ENCODE measurements at places on chromosomes 6 and 20.

GRCh38 chr6:151393410-151393809 is 2.1 kb upstream of the ZBTB2 start:
- DNase-seq, result no peak

DNA sequence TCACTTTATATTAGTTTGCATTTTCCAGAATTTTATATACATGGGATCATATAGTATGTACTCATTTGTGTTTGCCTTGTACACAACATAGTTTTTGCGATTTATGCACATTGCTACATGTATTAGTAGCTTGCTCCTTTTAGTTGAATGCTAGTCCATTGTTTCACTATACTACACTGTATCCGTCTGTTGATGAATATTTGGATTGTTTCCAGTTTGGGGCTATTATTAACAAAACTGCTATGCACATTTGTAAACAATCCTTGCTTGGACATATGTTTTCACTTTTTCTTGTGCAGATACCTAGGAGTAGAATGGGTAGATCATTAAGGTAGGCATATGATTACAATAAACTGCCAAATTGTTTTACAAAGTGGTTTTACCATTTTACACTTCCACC is 3.9 kb upstream of the LRRC1 start:
- DNase-seq, result no peak

DNA sequence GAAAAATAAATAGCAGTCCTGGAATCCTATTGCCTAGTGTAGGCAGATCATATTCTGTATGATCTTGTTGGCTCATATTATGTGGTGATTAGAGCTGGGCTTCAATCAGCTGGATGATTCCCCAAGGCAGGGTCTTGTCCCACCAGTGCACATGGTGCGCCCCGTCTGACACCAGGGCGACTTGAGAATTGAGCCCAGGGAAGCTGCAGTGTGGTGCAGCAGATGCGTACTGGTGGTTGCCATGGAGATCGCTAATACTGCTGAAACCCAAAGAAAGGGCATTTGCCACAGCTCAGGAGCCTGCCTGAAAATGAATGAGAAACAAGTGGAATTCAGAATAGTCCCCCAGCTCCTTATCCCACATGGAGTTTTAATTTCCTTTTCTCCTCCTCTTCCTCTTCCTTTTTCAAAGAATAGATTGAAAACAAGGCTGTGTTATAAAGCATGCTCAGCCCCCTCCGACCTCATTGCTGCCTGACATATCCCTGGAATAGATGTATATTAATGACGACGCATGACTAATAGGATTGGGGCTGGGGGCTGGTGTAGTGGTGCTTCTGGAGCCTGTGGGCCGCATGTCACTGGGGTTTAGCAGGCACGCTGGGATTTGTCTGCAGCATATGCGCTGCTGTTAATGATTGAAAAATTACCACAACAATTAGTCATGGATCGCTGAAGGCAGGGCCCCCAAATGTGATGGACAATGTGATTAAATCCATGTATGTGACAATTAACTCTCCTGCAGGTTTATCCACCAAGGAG is 210.5 kb downstream of the FARS2 start:
- no peak for DNase-seq

- DNase-seq, result no peak
Observed at GRCh38 chr6:119742188-119742803, 392.7 kb upstream of the MAN1A1 start.

DNA sequence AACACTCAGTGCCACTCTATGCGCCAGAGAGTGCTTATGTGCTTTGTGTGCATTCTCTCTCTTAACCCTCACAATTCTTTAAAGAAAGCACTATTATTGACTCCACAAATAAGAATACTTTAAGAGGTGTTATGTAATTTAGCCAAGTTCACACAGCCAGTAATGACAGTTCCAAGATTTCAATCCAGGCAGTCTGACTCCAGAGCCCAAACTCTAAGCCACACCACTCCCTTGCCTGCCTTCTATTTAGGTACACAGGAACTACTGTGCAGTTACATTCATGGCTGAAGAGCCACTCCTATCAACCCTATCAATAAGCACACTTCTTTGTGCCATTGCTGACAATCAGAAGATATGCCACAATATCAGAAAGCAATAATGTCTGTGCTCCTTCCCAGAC is 93.3 kb downstream of the PTPRK start:
- DNase-seq, result no peak

GRCh38 chr6:2020909-2021308 is 224.5 kb downstream of the GMDS start:
- no peak for DNase-seq

GRCh38 chr20:11989018-11989771 is 71.5 kb downstream of the BTBD3 start:
- DNase-seq, result no peak

DNA sequence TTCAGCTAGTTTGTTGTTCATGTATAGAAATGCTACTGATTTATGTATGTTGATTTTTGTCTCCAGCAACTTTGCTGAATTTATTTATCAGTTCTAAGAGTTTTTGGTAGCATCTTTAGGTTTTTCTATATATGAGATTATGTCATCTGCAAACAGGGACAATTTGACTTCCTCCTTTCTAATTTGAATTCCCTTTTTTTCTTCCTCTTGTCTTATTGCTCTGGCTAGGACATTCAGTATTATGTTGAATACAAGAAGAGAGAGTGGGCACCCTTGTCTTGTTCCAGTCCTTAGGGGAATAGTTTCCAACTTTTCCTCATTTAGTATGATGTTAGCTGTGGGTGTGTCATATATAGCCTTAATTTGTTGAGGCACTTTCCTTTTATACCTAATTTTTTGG is 58.2 kb downstream of the CDH26 start:
- DNase-seq, result no peak

GRCh38 chr20:38108986-38109541 is 56.0 kb downstream of the TGM2 start:
- no peak for DNase-seq

DNA sequence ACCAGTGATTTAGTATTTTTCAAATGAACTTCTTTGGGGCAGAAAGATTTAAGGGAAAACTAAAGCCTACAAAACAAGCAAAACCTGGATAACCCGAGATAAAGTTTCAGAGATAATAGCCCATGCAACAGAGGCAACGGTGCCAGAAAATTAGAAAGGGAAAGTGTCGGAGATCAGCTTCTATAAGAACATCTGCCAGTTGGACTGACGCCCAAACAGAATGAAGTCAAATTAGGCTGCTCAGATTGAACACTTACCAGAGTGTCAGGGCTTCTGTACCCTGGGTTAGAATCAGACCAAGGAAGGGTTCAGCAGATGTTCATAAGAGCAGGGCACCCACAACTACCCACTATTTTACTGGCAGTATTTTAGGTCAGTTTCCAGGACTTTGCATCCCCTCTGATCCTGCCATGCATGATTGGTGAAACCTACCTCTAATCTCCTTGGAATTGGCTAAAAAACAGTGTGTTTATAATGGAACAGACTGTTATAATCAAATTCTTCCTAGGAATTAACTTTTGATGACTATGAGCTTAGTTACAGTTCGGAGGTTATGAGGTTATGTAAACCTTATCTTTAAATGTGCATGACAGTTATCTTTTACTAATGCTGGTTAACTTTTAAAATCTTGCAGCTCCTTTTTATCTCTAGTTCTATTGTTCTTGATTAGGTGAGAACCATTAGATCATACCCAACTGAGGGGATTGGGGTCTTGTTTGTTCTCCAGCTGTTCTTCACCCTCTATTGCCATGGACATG is 13.1 kb downstream of the BMP2 start:
- DNase-seq, result no peak

GRCh38 chr6:24775520-24776058 is 852 bp downstream of the GMNN start:
- no peak for DNase-seq

DNA sequence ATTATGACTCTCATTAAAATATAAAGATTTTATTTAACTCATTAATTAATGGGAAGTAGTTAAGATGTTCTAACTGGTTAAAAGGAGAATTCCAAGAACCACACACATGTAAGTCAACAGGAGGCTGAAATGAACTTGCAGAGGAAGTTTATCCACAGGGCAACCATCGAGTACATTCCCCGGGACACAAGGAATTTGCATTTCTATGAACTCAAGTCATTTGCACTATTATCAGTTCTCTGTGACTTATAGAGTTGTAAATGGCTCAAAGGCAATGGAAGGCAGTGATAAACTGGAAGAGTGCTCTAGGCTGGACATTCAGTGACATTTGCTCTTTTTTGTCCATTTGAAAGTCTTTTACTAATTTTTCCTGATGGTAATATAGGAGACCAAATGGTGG is 97.4 kb downstream of the SNX5 start:
- DNase-seq, result no peak

DNA sequence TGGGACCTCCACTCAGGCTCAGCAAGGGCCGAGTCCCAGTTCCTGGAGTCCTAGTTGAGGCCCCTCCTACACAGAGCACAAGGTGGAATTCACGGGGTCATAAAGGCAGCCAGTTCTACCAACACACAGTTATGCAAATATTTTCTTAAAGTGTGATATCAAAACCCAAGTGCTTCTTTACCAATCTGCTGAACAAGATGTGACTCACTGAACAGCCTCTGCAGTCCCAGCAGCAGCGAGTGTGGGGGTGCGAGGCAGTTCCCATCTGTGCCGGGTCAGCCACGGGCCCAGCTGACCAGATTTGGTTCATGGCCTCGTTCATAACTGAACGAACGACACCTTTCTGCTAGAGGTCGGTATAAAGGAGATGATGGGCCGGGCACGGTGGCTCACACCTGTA is 4.5 kb upstream of the TCEA2 start:
- DNase-seq, result no peak

DNA sequence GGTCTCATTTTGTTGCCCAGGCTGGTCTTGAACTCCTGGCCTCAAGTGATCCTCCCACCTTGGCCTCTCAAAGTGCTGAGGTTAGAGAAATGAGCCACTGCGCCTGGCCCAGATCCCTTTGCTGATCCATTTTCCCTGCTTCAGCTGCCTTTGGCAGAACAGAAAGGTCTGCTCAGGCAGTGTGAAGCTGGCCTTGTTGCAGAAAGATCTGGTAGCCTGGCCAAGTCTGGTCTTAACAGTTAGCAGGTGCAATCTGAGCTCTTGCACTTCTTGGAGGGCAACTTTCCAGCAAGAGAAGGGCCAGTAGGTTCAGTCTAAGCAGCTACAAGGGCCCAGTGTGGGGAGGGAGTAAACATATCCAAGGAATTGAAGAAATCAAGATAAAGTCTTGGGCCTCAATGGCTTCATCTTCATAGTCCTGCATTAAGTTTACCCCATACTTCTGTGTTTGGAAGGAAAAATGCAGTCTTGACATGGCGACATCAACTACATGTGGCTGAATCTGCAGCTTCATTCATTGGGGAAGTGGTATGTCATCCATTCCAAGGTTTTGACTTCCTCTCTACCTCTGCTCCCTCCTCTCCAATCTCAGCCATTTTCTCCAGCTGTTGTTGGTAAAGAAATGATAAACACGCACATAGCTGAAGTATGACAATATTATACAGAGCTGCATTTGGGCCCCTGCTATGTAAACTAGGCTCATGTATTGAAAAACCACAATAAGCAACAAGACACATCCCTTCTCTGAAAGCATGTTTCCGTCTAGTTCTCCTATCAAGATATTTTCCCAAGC is 39.0 kb upstream of the NEDD9 start:
- DNase-seq, result no peak

- DNase-seq, result no peak
Observed at GRCh38 chr6:80440496-80441115, 334.1 kb downstream of the BCKDHB start.

DNA sequence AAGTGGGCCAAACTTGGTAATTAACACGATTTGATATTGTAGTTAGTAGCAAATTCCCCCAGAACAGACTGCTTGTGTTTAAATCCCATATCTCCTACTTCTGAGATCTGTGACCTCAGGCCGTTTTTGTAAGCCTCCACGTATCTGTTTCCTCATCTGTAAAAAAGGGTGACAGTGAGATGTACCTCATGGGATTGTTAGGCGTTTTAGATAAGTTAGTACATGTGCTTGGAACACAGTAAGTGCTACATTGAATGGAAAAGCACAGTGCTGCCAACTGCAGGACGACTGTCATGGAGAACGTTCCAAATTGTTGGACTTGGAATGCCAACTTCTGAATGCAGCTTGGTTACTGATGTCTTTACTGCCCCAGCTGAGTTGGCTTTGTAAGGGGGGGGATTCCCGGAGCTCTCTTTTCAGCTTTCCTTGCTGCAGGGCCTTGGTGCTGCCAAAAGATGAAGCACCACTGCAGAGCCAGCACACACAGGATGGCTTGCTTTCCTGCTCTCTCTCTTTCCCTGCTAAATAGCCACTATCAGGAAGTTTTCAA is 108.6 kb downstream of the OPN5 start:
- DNase-seq, result no peak

GRCh38 chr6:29924731-29925130 is 17.6 kb upstream of the HLA-A start:
- DNase-seq, result no peak

DNA sequence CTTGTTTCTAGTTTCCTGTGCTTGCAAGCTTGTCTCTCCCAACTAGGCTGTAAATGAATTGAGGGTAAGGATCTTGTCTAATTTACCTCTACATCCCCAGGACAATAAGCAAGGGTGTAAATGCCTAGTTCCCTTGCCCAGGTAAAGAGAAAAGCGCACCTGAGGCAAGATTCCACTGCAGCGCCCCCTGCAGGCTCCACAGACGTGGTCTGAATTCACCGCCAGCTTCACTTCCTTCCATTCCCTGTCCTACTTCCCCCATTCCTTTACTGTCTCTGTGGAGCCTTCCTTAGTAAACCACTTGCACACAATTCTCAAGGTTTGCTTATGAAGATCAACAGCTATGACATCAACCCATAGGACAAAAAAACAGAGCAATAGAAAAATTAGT is 42.3 kb downstream of the ANKEF1 start:
- no peak for DNase-seq

DNA sequence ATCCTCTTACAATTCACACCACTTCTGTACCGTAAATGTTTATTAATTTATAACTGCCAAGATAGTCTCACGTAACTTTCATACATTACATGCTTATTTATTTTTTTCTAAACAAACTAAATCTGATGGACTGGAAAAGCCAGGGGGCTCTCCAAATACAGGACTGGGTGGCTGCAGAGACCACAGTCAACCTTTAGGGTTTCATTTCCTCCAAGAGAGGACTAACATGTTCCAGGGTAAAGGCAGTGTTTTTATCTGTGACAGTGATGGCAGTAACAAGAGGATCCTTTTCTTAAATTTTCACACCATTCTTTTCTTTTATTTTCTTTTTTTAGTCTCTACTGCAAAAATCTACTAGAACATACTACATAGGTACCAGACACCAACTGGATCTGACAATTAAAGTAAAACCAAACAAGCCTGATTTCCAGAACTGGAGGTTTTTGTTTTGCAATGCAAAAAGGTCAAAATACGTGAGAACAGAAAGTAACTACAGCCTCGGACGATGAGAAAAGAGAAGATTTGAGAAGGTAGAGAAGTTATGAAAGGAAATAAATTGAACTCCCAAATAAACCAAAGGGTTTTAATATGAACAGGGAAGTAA is 1.2 kb downstream of the LMBRD1 start:
- DNase-seq, result no peak

DNA sequence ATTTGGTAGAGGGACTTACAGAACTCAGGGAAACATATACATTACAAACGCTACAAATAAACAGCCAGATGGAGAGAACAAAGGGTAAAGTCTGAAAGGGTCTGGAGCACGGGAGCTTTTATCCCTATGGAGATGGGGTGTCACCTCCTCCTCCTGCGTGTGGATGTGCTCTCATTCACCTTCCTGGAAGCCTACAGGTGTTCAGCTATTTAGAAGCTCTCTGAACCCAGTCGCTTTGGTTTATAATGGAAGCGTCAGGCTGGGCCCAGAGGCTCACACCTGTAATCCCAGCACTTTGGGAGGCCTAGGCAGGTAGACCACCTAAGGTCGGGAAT is 17.7 kb upstream of the ITCH start:
- no peak for DNase-seq

GRCh38 chr20:53284256-53284655 is 309.4 kb downstream of the ZNF217 start:
- DNase-seq, result no peak

GRCh38 chr6:15751721-15752350 is 89.0 kb upstream of the DTNBP1 start:
- DNase-seq, result no peak

All from NCI-H510A (cell line).